Stimulated activated CD8-positive, alpha-beta memory T cell treated with anti-CD3 and anti-CD28 coated beads, Interleukin-15, amount 100 ng/mL, for 4 hours (primary cell): ENCODE measurements at places on chromosomes 7 and 10.

GRCh38 chr7:140074780-140075179 is 12.0 kb upstream of the PARP12 start:
- DNase-seq, result no peak

DNA sequence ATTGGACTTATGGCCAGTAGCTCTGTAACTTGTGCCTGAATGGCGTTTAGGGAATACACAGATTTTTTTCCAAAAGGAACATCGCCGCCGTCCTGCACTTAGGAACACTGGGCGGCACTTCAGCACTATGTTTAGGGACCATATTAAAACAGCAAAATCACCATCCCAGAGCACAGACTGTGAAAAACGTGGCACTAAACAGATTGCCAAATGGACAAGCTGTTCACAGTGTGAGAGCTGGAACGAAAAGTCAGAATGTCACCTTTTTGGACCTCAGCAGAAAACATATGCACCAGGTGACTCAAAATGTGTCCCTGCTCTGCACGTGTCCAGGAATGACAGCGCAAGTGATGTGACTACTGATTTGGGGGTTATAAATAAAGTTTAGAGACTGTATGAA is 87.9 kb downstream of the ODAD2 start:
- DNase-seq, result no peak

DNA sequence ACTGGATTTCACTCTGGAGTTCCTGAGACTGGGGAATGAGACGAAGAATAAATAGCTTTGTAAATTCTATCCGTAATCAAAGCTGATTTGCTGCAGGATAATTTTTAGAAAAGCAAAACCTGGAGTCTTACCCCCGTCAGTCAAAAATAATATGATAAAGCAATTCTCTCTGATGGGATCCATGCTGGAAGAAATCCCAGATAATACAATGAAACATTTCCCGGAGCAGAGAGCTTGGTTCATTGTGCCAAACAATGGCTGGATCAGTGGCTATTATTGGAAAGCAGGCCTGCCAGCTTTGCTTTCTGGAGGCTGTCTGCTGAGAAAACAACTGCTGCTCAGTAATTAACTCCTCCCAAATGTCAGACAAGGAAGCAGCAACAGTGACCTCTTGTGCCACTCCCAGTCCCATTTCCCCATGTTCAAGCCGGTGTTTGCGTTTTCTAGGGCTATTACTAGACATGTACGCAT is 609.4 kb upstream of the PCDH15 start:
- no peak for DNase-seq

- no peak for DNase-seq
These were observed 130.2 kb downstream of the SAMD9 start for GRCh38 chr7:92987538-92987937.

DNA sequence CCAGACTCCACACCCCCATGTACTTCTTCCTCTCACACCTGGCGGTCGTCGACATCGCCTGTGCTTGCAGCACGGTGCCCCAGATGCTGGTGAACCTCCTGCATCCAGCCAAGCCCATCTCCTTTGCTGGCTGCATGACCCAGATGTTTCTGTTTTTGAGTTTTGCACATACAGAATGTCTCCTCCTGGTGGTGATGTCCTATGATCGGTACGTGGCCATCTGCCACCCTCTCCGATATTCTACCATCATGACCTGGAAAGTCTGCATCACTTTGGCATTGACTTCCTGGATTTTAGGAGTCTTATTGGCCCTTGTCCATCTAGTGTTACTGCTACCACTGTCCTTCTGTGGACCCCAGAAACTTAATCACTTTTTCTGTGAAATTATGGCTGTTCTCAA is 4.8 kb downstream of the OR2A25 start:
- no peak for DNase-seq

GRCh38 chr7:41029072-41029499 is 673.8 kb downstream of the INHBA start:
- DNase-seq, result no peak

DNA sequence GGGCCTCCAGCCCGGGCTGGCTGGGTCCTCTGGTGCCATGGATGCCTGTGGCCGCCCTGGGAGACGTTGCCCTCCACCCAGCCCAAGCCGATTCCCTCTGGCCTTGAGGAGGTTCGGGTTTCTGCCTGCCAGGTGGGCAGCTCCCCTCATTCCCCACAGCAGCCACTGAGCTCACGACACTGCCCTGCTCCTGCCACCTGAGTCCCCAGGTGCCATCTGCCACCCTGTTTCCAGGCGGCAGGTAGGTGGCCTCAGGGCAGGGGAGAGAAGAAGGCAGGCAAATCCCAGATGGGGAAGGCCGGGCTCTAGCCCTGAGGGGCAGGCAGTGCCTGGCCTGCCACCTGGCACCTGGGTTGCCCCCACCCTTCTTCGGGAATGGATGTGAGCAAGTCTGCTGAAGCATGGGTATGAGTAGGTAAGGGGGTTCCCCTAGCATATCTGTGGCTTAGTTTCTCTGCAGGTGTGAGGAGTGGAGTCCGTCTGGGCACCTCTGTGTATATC is 92.2 kb upstream of the PPIF start:
- no peak for DNase-seq

- no peak for DNase-seq
These were observed 31.3 kb downstream of the ANXA8 start for GRCh38 chr10:47452495-47453140.

GRCh38 chr7:6705959-6706665 is 635 bp downstream of the ZNF12 start:
- DNase-seq, result peak; percentile 5

- no peak for DNase-seq
These were observed 401.9 kb upstream of the PHF14 start for GRCh38 chr7:10571759-10572158.

GRCh38 chr7:158407581-158408317 is 179.9 kb downstream of the PTPRN2 start:
- DNase-seq, result no peak

GRCh38 chr7:1392556-1392955 is 66.7 kb downstream of the MICALL2 start:
- no peak for DNase-seq

- no peak for DNase-seq
These were observed 16.0 kb downstream of the TCAF1 start for GRCh38 chr7:143885951-143886350.

GRCh38 chr10:125102246-125102645 is 58.1 kb downstream of the CTBP2 start:
- no peak for DNase-seq

- DNase-seq, result no peak
These were observed 81.6 kb downstream of the ARHGAP22 start for GRCh38 chr10:48523212-48523819.

DNA sequence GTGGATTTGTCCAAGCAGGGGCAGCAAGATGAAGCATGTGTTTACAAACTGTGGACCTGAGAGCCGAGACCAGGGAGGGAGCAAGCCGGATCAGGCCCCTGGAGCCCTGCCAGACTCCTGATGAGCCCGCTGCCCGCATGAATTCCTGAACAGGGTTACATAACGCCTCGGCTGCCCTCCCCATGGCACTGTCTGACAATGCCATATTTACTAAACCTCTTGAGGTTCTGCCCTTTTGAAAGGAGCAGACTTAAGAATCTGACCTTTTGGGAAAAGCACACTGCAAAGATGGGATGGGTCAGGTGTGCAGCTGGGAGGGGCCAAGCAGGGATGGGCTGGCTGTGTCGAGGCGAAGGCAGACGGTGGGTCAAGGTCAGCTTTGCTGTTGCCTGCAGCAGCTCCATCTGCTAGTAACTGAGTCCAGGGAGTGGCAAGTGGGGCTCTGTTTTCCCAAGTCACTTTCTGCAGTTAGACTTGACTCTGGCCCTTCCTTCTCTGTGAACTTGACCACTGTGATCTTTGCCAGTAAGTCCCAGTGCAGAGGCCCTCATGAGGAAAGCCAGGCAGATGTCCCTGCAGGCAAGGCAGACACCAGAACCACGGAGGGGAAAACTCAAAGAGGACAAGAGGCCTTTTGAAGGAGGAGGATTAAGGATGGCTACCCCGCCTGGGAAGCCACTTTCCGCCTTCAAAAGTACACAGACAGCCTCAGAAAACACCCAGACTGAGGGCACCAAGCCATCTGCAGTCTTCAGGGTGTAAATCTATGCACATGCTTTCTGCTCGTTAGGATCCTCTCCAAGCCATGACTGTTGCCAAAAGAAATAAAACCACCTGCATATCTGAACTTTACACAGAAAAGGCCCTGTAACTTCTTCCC is 175.8 kb downstream of the TNS3 start:
- DNase-seq, result no peak

DNA sequence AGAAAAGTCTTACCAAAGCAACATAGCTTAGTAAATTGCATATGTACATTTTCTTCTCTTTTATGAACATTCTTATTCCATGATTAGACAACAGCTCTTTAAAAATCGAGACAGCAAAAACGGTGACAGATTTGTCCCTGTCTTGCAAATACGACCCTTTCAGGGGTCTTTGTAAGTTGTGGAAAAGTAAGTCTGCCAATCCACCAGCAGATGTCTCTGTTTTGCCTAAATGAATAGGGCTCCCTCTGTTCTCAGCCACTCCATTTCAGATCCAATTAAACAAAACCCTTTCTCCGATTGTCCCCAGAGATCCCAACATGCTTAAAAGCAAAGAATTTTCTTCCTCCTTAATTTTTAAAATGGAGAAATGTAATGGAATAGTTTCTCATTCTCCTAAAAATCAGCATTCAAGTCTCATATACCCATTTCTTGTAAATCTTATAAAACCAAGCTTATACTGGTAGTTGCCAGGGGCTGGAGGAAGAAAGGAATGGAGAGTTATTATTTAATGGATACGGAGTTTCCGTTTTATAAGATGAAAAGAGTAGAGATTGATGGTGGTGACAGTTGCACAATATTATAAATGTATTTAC is 61.0 kb upstream of the NFE2L3 start:
- no peak for DNase-seq

DNA sequence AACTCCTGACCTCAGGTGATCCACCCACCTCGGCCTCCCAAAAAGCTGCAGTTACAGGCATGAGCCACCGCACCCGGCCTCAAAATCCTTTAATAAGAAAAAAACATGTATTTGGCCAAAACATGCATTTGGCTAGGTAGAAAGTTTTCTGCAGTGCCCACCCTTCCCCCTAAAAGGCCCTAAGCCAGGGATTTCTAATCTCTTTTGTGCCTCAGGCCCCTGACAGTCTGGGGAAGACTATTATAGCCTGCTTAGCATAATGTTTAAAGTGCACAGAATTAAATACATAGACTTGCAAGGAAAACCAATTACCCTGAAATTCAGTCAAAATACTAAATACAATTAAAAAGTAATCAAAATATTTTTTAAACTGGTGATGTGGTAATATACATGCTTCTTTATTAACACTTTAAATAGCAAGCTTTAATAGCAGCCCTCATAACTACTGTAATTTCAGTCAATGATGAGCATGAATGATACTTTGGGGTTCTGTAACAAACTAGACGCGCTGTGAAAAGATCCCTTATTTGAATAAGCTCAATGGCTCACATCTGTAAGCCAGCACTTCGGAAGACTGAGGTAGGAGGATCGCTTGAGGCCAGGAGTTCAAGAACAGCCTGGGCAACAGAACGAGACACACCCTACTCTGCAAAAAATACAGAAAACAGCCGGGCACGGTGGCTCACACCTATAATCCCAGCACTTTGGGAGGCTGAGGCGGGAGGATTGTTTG is 29.9 kb downstream of the SPDYE6 start:
- no peak for DNase-seq

GRCh38 chr10:5985029-5985428 is 7.7 kb upstream of the IL15RA start:
- DNase-seq, result no peak

GRCh38 chr10:99364125-99364524 is 35.0 kb downstream of the CNNM1 start:
- DNase-seq, result no peak

DNA sequence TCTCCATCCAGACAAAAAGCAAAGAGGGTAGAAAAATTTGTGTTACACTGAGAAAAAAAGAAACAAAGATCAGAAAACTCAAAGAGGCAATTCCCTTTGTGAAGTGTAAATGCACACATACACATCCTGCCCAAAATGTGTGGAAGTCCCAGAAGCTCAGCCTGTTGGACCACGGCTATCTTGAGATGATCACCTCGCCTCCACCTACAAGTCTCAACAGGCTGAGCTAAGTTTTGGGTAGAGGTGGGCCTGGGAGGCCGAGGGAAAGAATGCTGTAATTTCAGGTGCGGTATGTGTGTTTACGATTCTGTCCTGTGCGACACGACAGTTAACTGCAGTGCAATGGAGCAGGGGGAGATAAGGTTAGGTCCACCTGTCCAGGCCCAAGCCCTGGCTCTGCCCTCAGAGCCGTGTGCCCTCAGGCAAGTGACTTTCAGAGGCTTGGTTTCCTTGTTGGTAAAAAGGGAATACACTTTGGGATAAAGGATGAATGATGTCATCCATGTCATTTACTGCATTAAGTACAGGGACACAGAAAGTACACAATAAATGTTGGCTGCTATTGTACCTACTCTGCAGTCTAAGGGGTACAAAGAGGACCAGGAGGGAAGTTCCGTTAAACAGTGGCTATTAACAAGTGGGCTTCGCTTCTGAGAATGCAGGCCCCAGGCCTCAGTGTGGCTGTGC is 67.3 kb downstream of the AFAP1L2 start:
- no peak for DNase-seq

DNA sequence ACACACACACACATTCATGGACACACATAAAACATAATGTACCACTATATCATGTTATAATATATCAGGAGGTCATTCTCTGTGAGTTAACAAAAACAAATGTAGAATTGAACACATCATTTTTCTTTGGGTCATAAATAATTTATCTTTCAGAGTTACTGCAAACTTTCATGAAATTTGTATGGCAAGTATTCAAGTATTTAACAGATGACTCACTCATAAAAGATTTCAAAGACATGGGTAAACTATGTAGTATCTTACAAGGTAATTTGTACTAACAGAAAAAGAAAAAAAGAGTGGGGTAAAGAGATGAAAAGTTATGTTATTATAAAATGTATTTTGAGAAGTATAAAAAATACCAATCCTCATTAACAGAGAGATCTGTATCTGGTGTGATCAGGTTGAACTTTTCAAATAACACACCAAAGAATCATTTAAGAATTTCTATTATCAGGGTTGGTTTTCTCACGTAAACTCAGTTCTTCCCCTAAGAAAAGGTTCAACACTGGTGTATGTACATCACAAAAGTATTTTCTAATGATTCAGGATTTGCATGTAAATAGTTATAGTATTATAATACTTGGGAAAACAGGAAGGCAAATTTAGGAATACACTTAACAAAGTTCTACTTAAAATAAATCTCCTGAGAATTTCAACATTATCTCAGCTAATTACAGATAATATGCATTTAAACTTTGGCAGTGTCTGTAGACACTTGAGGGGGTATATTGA is 933.1 kb upstream of the LRRN3 start:
- no peak for DNase-seq

- no peak for DNase-seq
These were observed 607 bp upstream of the SMO start for GRCh38 chr7:129187681-129188371.

- DNase-seq, result no peak
These were observed 137.4 kb downstream of the WDR37 start for GRCh38 chr10:1193561-1193960.

GRCh38 chr7:12066521-12066920 is 144.6 kb upstream of the TMEM106B start:
- no peak for DNase-seq

GRCh38 chr10:102813734-102814452 is 23.3 kb downstream of the CYP17A1 start:
- DNase-seq, result no peak

- no peak for DNase-seq
These were observed 47.7 kb downstream of the MINPP1 start for GRCh38 chr10:87552248-87552929.
